M059J (cell line): ENCODE measurements at places on chromosomes 3 and 15.

- peak; percentile 59 for DNase-seq
These were observed 89.0 kb upstream of the STRIT1 start for GRCh38 chr3:155382396-155383042.

- DNase-seq: no peak
These were observed 78.8 kb upstream of the CNTN3 start for GRCh38 chr3:74693251-74693650.

- no peak for DNase-seq
These were observed 470.2 kb upstream of the TPRG1 start for GRCh38 chr3:188701485-188701969.

GRCh38 chr15:100902436-100903167 is 16.6 kb upstream of the LRRK1 start:
- peak; percentile 43 for DNase-seq

- DNase-seq: peak; percentile 77
These were observed 27.3 kb downstream of the DUT start for GRCh38 chr15:48358229-48359152.

- no peak for DNase-seq
These were observed 99.1 kb downstream of the UBE2E2 start for GRCh38 chr3:23302271-23302670.
